ENCODE measurements at places on chromosomes 13 and 19. TPM values are rescaled to one million over a fixed set of nuclear protein-coding genes. Genes with fewer than 3 reads are reported as not detected.
A peak's percentile ranks its signal among the peaks of the same experiment; 100 is the strongest.

- H3K4me1 ChIP-seq: peaks cover 6% of the 10 kb centered on the region
- no peak overlapping the region for H3K27ac ChIP-seq
Observed at GRCh38 chr19:42178791-42179674, 38.4 kb downstream of the DEDD2 start.

Gene RGL3
- total RNA-seq: 10.3 TPM

GRCh38 chr19:57682226-57682766, 519 bp downstream of the ZNF551 start:
- H3K27ac ChIP-seq: no peak overlapping the region
- no peaks in the 10 kb centered on the region for H3K27me3 ChIP-seq
- DNase-seq: no peak
- H3K4me3 ChIP-seq: peak overlapping the region; percentile 90
- H3K4me1 ChIP-seq: peaks cover 15% of the 10 kb centered on the region

Gene N4BP2L1
- 23.5 TPM for total RNA-seq

DNA sequence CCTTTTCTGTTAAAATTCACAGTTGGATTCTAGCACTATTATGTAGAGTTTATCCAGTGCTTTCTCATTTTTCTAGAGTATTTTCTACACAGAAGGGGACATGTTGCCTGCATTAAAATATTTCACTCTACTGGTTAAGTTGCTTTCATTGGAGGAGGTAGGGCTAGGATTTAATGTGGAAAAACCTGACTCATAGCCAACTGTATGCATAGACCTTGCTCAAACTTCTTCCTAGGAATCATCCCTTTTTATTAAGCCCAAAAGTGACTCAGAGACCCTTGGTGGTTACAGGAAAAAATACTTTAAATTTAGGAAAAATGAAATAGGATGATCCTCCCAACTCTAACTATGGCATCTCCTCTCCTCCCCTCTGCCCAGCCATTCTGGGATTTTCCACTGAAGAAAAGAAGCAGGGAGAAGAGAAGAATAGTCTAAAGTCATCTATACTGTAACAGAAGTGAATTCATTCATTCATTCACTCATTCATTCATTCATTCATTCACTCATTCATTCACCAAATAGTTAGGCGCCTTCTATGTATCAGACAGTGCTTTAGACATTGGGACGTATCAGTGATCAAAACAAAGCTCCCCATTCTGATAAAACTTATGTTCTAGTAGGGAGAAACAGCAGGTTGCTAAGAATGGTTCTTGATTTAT, 109.0 kb upstream of the HTR2A start:
- no peaks in the 10 kb centered on the region for H3K36me3 ChIP-seq
- DNase-seq: no peak
- H3K4me1 ChIP-seq: no peaks in the 10 kb centered on the region
- no peak overlapping the region for H3K27ac ChIP-seq
- H3K27me3 ChIP-seq: peaks cover 30% of the 10 kb centered on the region
- H3K4me3 ChIP-seq: no peak overlapping the region

DNA sequence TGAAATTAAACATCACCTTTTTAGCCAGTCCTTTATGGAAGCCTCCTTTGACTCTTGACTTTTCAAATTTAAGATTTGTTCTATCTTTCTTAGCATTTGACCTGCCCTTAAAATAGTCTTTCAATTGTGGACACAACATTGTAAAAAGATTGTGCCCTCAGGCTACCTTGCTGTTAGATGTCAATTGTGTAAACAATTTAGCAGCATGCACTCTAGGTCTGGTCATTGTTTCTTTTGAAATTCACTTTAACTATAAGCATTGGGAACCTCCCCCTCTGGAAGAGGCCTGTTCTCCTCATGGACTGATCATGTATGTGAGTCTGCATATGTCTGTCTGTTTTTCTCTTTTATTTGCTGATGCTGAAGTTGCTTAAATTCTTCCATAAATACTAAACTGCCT, 31.5 kb upstream of the PABPC3 start:
- no peak overlapping the region for H3K4me3 ChIP-seq
- no peak overlapping the region for H3K27ac ChIP-seq
- H3K27me3 ChIP-seq: peaks cover 14% of the 10 kb centered on the region
- no peaks in the 10 kb centered on the region for H3K36me3 ChIP-seq

DNA sequence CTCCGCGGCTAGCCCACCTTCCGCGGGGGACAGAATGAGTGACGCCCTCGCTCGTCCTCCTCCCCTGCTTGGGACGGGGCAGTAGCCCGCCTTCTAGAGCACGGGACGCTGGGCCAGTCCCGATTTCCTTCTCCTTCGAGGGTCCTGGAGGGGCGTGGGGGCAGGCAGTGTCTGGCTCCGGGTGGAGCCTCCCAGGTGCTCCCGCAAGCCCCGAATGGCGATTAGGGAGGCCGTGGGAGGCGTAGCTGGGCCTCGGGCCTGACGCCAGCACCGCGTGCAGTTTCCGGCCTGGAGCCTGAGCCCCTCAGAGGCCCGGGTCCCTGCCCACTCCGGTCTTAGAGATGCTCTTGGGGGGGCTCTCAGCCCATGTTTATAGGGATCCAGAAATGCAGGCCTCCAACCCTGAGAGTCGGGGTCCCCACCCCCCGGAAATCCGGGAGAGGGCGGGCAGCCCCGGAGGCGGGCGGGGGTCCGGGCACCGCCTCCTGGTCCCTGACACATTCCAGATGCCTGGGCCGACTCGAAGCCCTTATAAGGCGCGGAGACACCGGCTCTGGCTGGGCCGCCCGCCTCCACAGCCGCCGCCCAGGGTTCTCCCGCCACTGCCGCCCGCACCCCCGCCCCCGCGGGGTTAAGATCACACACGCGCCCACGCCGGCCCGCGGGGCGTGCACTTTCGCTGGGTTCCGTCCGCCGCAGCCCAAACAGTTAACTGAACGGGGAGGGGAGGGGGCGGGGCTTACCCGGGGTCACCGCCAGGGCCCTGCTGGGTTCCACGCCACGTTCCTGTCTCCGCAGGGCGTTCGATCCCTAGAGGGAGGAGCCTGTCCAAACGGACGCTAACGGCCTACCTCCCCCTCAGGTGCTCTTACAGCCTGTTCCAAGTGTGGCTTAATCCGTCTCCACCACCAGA, 1.5 kb downstream of the MYADM start:
- peak overlapping the region; percentile 75 for H3K4me3 ChIP-seq
- H3K27me3 ChIP-seq: no peaks in the 10 kb centered on the region
- DNase-seq: peak; percentile 92

Gene CDX2
- not detected for total RNA-seq

Gene FXYD3
- 4.6 TPM for total RNA-seq

Gene JAK3
- total RNA-seq: 5.9 TPM

DNA sequence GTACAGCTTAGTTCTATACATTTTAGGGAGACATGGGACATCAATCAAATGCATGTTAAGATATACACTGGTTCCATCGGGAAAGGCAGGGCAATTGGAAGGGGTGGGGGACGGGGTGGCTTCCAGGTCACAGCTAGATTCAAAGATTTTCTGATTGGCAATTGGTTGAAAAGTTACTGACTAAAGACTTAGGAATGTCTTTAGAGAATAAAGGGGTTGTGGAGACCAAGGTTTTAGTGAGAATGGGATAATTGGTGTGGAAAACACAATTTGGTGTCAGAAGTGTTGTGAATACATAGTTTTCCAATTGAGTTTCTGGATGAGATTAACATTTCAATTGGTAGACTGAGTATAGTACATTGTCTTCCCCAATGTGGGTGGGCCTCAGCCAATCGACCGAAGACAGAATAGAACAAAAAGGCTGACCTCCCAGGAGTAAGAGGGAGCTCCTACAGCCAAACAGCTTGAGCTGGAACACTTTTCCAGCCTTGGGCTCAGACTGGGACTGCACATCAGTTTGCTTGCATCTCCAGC, 988 bp upstream of the CCDC169 start:
- peaks cover 4% of the 10 kb centered on the region for H3K4me1 ChIP-seq
- no peak for DNase-seq
- peaks cover 3% of the 10 kb centered on the region for H3K36me3 ChIP-seq
- no peaks in the 10 kb centered on the region for H3K27me3 ChIP-seq

Gene ZNF579
- total RNA-seq: 9.5 TPM

DNA sequence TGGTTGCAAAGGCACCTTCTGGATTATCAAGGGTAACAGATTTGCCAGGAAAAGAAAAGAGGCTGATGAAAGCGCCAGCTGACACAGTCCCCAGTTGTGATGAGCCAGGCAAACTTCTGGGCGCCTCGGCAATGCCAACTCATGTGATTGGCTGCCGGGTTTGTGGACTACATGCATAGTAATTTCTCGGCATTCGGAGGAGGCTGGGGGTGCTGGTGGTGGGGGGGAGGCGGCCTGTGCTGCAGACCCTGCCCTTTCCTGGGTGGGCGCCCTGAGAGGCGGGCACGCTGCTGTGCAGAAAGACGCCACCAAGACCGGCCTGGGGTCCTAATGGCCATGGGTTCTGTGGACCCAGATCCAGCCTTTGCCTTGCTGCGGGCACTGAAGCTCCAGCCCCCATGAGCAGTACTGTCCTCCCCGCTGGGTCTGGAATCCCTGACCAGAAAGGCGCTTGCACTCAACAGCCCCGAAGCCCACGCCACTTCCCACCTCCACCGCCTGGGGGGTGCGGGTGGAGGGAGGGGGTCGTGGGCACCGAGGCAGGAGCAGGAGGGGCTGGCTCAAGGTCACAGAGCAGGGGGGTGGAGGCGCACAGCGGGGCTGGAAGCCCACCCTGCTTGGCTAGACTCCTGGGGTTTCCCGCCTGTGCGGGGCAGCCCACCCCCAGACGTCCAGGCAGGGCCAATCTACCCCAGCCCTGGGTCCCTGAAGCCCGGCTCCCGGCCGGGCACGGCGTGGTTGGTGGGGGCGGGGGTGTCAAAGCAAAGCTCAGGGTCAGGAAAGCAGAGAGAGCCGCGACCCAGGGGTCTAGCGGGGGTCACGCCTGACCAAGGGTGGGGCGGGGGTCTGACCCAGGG, 1.0 kb downstream of the DIRAS1 start:
- no peak overlapping the region for H3K4me3 ChIP-seq
- H3K36me3 ChIP-seq: no peaks in the 10 kb centered on the region
- H3K4me1 ChIP-seq: peaks cover 12% of the 10 kb centered on the region

DNA sequence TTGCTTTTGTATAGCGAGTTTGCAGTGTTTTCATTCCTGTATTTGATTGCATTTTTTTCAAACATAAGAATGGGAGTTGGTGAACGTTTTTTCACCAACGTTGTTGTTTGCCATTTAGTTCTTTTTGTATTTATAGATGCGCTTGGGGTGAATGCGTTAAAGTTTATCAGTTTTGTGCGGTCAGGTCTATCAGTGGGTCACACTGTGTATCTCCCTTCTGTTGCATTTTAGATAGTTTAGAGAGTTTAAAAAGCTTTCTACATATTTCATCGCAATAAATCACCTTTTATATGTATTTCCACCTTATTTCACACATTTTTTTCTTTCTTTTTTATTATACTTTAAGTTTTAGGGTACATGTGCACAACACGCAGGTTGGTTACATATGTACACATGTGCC, 16.4 kb downstream of the OR7A5 start:
- no peak overlapping the region for H3K4me3 ChIP-seq
- no peaks in the 10 kb centered on the region for H3K36me3 ChIP-seq
- no peaks in the 10 kb centered on the region for H3K4me1 ChIP-seq
- H3K27ac ChIP-seq: no peak overlapping the region

All from adrenal gland (tissue), 19 donors.